ENCODE measurements at places on chromosomes 16 and 17.

- DNase-seq, result no peak
Observed at GRCh38 chr17:60390925-60391470, 935 bp downstream of the USP32 start.

DNA sequence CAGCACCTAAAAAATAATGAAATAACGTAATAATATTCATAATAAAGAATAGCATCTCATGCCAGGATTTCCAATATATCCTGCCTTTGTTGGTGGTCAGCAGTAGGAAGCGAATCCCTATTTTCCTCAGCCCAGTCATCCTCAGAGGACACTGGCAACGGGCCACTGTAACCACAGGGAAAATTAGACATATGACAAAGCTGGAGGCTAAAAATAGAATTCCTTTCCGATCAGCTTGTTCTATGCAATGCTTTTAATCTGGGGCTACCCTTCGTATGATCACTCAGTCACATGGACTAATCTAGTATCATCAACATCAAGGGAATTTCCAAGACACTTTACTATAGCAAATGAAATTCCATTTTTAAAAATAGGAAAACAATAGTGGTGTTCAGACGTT lies 246.9 kb upstream of the KCNJ16 start:
- no peak for DNase-seq

GRCh38 chr16:88596483-88596882 lies 26.3 kb downstream of the ZC3H18 start:
- no peak for DNase-seq

- no peak for DNase-seq
Observed at GRCh38 chr16:57966204-57966771, 4.6 kb downstream of the CNGB1 start.

DNA sequence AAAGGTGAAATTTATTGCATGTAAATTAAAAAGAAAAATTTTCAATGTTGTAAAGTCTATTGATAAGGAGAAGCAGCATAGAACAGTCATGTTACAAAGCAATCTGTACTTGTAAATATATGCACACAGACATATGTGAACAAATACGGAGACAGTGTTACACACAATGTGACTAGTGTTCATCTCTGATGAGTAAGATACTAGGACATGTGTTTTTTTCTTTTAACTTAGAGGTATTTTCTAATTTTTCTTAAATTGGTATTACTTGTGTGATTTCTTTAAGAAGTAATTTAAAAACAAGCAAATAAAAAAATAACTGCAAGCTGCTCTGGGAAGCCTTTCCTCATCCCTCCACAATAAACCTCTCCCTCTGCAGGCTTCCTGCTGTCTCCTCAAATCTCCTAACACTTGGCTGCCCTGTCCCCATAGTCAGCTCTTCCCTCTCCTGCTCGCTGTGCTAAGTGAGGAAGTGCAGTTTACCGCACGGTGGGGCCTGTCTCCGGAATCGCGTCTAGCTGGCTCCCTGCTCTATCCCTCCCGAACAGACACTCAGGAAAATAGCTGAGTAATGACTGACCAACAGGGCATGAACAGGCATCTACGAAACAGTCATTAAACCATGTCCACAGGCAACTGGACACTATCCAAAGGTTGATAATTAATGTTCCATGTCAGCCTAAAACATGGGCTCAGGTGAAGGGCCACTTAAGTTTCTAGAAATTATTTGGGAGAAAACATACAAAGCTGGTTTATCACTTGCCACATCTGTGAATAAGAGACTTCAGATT lies 35.9 kb downstream of the CMTM4 start:
- no peak for DNase-seq

DNA sequence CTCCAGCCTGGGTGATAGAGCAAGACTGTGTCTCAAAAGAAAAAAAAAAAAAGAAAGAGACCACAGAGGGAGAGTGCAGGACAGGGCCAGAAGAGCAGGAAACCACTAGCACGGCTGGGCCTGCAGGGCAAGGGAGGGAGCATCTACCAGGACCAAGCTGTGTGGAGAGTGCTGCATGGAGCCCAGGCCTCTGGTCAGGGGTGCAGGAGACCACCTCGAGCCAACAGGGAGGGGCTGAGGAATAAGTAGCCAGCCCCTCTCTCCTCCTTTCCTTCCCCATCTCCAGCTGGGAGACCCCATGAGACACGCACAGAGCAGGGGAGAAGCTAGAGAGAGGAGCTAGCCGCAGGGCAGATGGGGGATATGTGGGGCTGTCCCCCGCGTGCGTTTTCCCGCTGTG lies 67.0 kb upstream of the DNAH17 start:
- DNase-seq, result no peak

DNA sequence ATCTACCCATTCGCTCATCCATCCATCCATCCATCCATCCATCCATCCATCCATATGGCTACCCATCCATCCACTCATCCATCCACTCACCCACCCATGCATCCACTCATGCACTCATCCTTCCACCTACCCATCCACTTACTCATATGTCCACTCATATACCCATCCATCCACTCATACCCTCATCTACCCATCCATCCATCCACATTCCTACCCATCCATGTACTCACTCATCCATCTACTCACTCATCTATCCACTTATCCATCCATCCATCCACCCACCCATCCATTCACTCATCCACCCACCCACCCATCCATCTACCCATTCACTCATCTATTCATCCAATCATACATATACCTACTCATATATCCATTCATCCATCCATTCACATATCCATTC lies 112.0 kb downstream of the RBFOX3 start:
- DNase-seq, result no peak

DNA sequence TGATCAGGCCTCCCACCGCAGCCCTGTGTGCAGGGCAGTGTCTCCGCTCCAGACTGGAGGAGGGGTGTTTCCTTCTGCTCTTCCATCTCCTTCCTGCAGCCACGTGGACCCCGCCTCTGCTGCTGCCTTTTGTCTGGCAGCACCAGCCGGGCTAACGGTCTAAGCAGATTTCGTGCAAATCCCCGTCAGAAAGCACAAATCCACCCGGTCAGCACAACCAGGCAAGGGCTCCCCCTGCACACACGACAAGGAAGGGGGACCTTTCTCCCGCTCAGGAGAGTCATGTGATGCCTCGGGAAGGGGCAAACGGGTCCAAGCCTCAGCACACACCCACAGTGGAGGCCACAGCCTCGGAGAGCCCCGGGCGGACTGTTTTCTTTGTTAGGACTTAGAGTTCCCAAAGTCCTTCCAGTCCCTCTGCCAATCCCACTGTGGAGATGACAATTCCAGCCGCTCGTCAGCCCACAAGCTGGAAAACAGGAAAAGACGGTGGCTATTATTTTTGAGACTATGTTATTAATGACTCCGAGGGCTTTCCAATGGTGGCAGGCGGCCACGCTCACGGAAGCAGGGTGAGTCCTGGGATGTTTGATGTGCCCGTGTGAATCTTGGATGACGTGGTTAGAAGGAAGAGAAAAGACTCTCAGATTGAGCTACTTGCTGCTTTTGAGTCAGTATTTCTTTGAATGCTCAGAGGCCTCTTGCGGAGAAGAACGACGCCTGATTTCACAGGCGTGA lies 22.5 kb upstream of the MEAK7 start:
- DNase-seq, result no peak

DNA sequence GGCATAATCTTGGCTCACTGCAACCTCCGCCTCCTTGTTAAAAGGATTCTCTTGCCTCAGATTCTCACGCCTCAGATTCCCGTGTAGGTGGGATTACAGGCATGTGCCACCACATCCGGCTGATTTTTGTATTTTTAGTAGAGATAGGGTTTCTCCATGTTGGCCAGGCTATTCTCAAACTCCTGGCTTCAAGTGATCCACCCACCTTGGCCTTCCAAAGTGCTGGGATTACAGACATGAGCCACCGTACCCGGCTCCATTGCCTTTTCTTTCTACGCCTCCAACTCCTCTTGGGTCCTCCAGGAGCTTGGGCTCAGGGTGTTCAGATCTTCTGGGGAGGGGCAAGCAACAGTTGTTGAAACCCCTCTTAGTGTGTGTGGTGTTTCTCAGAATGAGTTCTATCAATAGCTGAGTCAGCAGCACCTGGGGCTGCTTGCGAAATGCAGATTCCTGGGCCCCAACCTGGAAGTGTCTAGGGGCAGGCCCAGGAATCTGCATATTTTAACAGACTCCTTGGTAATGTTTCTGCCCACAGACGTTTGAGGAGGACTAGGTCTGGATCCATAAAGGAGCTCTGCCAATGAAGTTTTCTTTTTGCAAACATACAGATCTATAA lies 31.4 kb downstream of the SEC14L5 start:
- no peak for DNase-seq

DNA sequence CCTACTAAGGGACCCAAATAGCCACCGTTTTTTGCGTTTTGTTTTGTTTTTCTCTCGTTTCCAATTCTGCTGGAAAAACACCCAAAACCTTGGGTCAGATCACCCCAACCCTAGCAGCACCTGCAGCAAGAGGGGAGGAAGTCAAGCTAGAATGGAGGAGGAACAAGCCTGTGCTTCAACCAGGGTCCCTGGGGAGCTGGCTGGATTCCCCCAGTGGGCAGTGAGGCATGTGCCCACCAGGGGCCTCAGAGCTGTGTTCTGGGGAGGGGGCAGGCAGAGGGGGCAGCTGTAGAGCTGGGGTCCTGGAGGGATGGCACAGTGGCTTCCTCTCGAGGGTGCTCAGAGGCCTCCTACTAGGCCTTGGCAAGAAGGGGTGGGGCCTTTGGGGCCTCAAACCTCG lies 6.5 kb downstream of the CD79B start:
- DNase-seq, result no peak

DNA sequence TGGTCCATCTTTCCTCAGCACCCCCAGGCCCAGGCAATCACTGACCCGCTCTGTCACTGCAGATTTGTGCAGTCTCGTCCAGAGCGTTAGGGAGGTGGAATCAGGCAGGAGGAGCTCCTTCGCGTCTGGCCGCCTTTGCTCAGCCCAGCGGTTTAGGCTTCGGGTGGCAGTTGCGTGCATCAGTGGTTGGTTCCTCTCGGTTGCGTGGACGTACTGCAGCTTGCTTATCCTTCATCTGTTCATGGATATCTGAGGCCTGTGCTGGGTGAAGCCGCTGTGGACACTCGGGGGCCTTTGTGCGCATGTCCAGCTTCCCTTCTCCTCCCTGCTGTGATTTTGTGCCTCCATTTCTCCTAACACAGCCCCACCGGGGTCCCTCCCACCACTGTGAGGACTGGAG lies 4.7 kb upstream of the P2RX1 start:
- no peak for DNase-seq

- no peak for DNase-seq
Observed at GRCh38 chr17:81962499-81963441, 1.8 kb upstream of the NOTUM start.

DNA sequence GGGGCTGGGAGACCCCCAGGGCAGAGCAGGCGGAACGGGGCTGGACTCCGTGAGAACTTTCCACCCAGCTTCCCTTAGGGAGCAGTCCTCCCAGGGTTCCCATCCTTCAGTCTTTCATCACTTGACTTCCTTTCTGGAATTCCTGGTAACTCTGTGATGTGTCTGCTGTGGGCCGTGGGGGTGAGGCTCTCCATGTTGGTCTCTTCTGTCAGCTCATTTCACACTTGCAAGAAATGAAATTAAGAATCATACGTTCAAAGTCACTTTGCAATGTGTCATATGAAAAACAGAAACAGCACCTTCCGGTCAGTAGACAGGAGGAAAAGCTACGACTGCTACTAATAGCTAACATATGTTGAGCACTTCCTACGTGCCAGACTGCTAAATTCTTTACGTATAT lies 5.4 kb upstream of the BBS2 start:
- DNase-seq, result no peak
